ENCODE measurements at places on chromosomes 7 and 10. TPM values are rescaled to one million over a fixed set of nuclear protein-coding genes. Genes with fewer than 3 reads are reported as not detected.

GFRA1 gene
- 1.6 TPM for total RNA-seq

CTAGE15 gene
- 0.14 TPM for total RNA-seq

TRIM73 gene
- total RNA-seq = 0.71 TPM

TAF5 gene
- 3.2 TPM for total RNA-seq

PRPS1L1 gene
- total RNA-seq = 0.09 TPM

CYP26C1 gene
- under 0.01 TPM for total RNA-seq

SCART1 gene
- total RNA-seq = 1.9 TPM

INSYN2A gene
- total RNA-seq = 0.55 TPM

DGKI gene
- total RNA-seq = 4.0 TPM

ADAMTS14 gene
- total RNA-seq = 5.5 TPM

ADRA2A gene
- 0.18 TPM for total RNA-seq

WEE2 gene
- total RNA-seq = not detected

ZNF804B gene
- not detected for total RNA-seq

CALCR gene
- total RNA-seq = not detected

CDK5 gene
- 26.7 TPM for total RNA-seq

HILPDA gene
- 46.7 TPM for total RNA-seq

ZNF853 gene
- 0.57 TPM for total RNA-seq

SPACDR gene
- total RNA-seq = 0.14 TPM

TIAL1 gene
- 20.2 TPM for total RNA-seq

GATAD1 gene
- 24.5 TPM for total RNA-seq

KLF14 gene
- not detected for total RNA-seq

TRPV5 gene
- not detected for total RNA-seq

KIF20B gene
- total RNA-seq = 3.0 TPM

PAPSS2 gene
- total RNA-seq = 147 TPM

NME8 gene
- not detected for total RNA-seq

FOXI2 gene
- total RNA-seq = not detected

MKRN1 gene
- 67.7 TPM for total RNA-seq

GNGT1 gene
- total RNA-seq = 0.37 TPM

ARHGEF35 gene
- 1.3 TPM for total RNA-seq

SMKR1 gene
- 0.09 TPM for total RNA-seq

C10orf105 gene
- under 0.01 TPM for total RNA-seq

FAM20C gene
- 66.7 TPM for total RNA-seq

SPAM1 gene
- not detected for total RNA-seq

UCN3 gene
- total RNA-seq = not detected

RBM17 gene
- total RNA-seq = 38.4 TPM

C10orf88 gene
- 12.9 TPM for total RNA-seq

SLK gene
- 43.0 TPM for total RNA-seq

ECHDC3 gene
- total RNA-seq = 4.4 TPM

PRTFDC1 gene
- 23.3 TPM for total RNA-seq

C10orf53 gene
- not detected for total RNA-seq

MKI67 gene
- 0.74 TPM for total RNA-seq

SH2B2 gene
- 1.2 TPM for total RNA-seq

ENTPD1 gene
- total RNA-seq = 0.74 TPM

VSTM4 gene
- total RNA-seq = 9.1 TPM

PNLIPRP1 gene
- not detected for total RNA-seq

WDR86 gene
- 3.1 TPM for total RNA-seq

FAM25C gene
- total RNA-seq = not detected

GDF2 gene
- total RNA-seq = not detected

DYNC1I1 gene
- 0.83 TPM for total RNA-seq

PTPN20 gene
- 0.14 TPM for total RNA-seq

RNF133 gene
- 0.14 TPM for total RNA-seq

GIMAP7 gene
- total RNA-seq = 0.09 TPM
